ENCODE measurements at places on chromosomes 11 and 22.

- no peak for DNase-seq
These were observed 28.7 kb downstream of the INCENP start for GRCh38 chr11:62152245-62153086.

DNA sequence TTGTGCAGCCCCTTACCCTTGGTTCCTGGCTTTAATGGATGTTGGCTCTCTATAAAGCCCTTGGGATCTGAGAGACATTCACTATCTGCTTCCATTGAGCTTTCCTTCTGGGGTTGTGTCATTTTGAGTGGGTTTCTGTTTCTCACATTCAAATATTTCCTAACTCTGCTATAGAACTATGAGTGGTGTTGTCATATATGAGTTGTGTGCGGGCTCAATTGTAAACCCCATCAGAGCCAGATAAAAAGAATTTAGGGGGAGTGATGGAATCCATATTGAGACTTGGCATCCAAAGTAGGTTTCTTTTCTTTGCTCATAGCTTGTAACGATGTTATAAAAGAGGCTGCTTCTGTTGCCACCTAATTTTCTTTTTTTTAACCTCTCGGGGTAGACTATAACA, 41.8 kb upstream of the SPON1 start:
- no peak for DNase-seq

GRCh38 chr11:35154952-35155351, 16.0 kb downstream of the CD44 start:
- DNase-seq, result no peak

DNA sequence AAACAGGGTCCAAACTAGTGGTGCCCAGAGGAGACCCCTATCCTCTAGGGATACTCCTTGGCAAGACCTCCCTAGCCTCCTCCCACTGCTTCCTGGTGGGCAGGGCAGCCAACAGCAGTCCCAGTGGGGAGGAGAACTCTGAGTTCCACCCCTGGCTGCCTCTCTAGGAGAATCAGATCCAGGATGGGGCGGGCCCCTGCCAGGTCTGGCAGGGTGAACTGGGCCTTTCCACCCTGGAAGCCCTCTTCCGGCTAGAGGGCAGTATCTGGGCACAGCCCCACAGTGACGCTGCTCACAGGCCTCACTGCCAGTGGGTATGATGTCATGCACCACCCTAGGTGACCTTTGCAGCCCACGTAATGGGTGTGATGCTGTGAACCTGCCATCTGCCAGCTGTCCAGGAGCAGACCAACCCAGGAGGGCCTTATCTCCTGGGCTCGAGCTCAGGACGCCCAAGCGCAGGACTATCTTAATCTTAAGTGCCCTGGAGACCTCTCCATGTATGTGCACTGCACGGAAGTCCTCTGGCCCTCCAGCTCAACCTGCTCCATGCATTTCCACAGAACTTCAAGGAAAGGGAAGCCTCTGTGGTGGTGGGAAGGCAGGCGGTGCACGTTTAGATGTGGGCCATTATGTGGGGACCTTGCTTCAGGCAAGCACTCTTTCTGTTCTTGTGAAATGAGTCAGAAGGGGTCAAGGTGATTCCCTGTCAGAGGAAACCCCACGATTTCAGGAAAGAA, 31.8 kb upstream of the FCHSD2 start:
- DNase-seq, result no peak

DNA sequence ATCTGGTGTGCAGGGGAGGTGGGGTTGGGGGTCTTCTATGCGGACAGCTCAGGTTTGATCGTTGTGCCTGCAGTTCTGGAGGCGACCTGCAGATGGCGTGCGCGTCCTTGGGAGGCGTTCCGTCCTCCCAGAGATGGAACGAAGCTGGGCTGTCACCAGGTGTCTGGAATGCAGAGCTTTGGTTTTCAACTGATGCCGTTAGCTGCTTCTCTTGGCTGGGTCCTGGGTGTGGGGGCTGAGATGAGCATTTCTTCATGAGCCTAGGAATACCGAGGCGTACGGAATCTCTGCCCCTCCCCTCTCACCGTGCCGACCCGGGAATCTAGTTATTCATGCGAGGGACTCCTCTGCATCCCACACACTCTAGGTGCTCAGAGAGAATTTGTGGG, 98.6 kb downstream of the CEP164 start:
- DNase-seq, result peak; percentile 60

DNA sequence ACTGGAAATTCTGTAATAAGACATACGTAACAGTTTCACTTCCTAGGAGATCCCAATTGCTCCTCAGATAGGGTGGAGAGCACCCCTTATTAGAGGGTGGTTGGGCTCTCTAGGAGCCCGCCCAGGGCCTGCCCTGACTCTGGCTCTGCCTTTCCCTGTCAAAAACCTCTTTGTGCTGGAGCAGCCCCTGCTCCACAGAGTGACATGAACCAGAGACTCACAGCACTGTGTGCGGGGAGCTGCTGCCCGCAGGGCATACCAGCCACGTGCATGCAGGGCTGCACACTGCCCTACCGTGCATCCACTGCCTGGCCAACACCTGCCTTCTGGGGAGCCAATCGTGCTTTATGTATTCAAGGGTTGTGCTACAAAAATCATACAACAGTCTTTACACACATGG, 24.3 kb downstream of the KCNQ1OT1 start:
- DNase-seq, result no peak

GRCh38 chr11:45913942-45914635, 3.6 kb downstream of the PEX16 start:
- no peak for DNase-seq

DNA sequence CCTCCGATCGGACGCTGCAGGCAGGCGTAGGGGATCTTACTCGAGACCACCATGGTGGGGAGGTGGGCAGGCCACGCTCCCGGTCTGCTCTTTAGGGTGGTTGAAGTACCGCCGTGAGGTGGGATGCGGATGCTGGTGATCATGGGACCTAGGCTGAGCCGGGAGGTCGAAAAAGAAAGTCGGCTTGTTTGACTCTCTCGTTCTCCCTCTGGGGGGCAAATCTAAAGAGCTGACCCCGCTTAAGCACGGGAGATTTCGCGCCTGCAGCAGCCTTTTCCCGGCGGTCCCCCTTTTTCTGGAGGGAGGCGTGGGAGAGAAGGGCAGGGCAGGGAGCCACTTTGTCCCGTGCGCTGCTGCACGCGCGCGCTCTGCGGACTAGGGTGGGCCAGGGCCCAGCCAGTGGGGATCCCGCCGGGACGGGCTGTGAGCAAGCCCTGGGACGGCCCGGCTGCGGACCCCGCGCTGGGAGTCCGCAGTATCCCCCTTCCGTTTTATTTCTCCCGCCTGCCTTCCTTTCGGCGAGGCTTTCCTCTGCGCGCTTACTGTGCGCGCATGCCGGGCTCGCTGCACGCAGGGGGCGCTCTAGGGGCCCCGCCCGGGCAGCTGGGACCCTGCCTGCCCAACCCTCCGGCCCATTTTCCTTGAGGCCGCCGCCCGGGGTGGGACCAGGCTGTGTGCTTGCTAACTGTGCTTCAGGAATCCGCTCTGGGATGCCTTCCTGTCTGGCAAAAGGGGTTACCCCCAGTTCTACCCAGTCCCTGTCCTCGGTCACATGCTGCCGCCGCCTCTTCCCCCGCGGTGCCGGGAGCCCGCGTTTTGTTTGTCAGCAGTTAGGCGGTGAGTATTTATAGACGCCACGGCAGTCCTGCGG, 81.0 kb downstream of the PRR5L start:
- peak; percentile 67 for DNase-seq

GRCh38 chr22:43628250-43628649, 183.9 kb downstream of the EFCAB6 start:
- no peak for DNase-seq

- peak; percentile 13 for DNase-seq
These were observed 115.6 kb downstream of the PTPRJ start for GRCh38 chr11:48095779-48096470.

GRCh38 chr11:69695581-69695980, 8.2 kb downstream of the FGF19 start:
- no peak for DNase-seq

DNA sequence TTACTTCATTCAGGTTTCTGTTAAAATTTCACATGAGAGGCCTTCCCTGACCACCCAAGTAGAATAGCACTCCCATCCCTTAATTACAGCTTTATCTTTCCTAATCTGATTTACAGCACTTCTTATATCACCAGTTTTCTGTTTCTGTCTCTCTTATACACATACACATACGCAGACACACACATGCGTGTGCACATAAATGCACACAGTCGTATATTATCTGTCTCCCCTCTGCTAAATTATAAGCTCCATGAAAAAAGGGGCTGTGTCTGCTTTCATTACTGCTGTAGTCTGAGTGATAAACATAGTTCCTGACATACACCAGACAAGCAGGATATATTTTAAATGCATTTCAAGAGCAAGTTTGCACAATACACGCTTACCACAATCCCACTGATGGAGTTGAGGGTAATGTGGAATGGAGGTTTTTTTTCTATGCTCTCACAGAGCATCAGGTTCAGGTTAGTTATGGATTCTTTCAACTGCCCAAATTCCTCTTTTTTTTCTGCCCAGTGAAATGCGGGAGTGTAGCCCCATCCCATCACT, 13.7 kb upstream of the TOP3B start:
- DNase-seq, result no peak

DNA sequence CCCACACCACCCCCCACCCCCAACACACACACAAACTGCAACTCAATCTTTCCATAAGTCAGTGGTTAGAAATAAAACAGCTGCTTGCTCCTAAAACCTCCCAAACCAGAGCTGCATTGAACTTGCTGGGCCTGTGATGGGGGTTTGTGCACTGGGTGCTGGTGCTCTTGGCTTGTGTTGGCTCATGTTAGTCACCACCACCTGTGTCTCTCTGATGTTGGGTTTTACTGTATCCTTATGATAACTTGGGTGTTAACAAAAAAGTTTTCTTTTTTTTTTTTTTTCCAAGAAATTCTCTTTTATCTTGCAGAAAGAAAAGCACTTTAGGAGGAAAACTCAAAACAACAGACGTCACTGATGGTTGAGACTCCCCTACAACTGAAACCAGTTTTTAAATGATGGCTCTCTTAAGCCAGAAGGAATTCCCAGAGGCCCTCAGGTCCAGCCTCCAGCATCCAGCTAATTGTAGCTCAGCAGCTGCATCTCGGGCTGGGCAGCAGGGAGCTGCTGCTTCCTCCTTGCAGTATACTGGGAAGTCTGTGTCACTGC, 79.9 kb upstream of the DRD2 start:
- no peak for DNase-seq

DNA sequence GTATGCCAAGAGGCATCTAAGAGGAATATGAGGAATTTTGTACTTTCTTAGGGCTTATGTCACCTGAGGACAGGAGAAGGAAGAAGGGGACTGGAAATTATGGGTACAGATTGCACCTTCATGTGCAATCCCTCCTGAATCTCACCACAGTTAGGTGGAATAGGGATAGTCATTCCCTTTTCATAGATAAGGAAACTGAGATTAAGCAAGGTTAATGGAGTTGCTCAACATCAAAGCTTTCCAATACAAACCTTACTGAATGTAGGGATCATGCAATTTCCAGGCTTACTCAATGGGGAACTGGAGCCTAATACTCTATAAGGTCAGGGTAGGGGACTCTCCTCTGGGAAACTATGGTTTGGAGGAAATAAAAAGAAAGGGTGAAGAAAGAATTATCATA, 133.0 kb downstream of the C11orf87 start:
- DNase-seq, result no peak

DNA sequence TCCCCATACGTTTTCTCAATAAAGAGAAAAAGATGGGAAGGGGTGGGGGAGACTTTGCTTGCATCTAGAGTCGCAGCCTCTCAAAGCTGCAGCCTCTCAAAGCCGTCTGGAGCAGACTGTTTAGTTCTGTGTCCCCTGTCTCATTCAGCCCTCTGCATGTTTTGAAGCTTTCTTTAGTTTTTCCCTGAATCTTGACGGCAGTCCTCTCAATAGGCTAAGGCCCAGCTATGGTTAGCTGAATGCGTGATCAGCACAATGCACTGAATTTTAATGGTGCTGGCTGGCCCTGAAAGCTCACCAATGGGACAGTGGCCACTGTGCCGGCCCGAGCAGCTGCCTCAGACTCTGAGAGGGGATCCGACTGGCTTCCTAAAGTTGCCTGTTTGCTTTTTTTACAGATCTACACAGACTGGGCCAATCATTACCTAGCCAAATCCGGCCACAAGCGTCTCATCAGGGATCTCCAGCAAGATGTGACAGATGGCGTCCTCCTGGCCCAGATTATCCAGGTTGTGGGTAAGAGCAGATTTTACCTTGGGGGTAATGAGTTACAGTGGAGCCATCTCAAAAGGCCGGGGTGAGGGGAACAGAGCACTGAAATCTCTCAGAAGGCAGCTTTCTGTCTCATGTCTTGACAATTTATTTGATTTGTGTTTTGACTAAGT, 119.6 kb downstream of the NAV2 start:
- DNase-seq, result no peak

- no peak for DNase-seq
These were observed 54.8 kb downstream of the DBX1 start for GRCh38 chr11:20105427-20105826.

GRCh38 chr11:96173422-96173821, 169.6 kb downstream of the MAML2 start:
- DNase-seq, result no peak

GRCh38 chr11:43689167-43689566, 8.6 kb downstream of the HSD17B12 start:
- DNase-seq, result no peak

GRCh38 chr11:18491924-18492323, 34.8 kb downstream of the TSG101 start:
- peak; percentile 10 for DNase-seq

- DNase-seq, result no peak
These were observed 58.6 kb downstream of the MACROD1 start for GRCh38 chr11:64107303-64107702.

DNA sequence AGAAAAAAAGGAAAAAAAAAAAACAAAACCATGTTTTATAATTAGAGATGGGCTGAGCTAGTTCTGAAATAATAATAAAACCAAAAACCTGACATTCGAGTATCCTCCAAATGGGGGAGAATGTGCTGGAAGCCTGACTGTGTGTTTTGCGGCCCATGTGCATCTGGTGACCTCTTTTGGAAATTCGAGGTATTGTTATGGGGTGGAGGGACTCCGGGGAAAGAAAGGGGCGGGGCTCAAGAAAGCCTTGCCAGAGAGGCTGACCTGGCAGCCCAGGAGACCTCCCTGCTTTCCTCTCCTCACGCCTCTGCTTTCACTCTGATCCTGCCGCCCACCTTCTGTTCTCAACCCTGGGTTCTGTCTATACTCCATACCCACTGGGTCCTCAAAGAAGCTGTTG, 72.9 kb downstream of the CTTN start:
- peak; percentile 48 for DNase-seq

DNA sequence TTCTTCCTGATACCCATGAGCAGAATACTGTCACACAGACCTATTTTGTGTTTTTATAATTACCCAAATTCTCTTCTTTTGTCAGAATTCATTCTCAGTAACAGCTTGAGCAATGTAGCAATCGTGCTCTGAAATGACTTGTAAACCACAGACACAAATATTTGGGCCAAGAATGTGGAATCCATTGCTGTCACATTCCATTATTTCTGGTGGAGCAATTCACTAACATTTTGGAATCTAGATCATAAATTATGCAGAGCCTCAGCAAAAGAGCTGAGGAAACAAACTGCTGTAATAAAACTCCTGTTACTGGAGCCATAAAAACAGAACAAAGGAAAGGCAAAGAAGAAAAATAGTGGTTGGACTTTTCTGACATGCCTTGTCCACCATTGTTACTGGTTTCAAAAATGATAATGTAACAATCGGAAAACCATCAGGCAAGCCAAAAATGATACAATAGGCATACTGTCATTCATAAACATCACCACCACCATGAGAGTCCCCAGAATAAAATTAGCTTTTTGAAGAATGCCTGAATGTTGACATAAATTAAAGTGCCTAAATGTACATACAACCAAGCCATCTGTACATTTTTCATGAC, 223.4 kb upstream of the PITPNB start:
- DNase-seq, result peak; percentile 94

All from cardiac fibroblast (primary cell).